ENCODE measurements at places on chromosomes 4 and X. TPM values are rescaled to one million over a fixed set of nuclear protein-coding genes. Genes with fewer than 3 reads are reported as not detected.

DNA sequence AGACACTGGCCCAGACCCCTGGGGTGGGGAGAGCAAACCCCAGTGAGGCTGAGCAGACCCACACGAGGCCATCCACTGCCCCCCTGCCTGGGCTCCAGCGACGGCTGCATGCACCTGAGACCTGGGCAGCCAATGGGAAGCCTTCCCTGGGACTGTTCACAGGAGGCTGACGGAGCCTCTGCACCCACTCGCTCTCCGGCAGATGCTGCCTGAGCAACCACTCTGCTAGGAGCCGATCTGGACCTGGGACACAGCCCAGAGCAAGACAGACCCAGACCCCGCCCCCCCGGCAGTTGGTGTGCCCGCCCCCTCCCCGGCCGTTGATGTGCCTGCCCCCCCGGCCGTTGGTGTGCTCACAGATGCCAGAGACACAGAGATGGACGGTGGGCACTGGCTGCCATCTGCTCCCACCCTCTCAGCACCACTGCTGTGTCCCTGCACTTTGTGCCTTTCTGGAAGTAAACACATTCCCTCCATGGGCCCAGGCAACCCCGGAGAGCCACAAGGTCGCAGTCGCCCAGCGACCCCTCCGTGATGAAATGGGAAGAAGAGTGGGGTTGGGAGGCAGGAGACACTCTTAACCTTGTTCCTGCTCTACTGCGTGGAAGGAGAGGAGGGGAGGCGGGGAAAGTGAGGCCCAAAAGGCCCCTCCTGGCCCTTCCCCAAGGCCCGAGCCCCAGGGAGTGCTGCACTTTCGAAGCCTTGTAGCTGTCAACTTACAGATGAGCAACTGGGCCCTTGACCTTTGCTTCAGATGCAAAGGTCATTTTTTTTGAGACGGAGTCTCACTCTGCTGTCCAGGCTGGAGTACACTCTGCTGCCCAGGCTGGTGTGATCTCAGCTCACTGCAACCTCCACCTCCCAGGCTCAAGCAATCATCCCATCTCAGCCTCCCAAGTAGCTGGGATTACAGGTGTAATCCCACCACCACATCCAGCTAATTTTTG, 62.0 kb downstream of the ZFYVE28 start:
- H3K4me1 ChIP-seq: no peaks in the 10 kb centered on the region
- H3K27ac ChIP-seq: no peak overlapping the region
- no peak for DNase-seq

DNA sequence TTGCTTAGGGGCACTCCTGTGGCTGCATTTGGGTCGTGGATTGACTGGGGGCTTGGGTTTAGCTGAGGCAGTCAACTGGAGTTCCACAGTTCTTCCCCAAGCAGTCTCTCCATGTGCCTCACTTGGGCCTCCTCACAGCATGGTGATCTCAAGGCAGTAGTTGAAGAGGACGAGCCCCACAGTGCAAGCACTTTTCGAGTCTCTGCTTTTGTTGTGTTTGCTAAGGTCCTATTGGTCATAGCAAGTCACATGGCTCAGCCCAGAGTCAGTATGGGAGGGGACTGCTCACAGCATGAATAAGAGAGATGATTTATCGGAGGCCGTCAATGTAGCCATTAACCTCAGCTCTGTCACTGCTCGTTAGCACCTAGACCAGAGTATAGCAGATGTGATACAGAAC, 29.7 kb downstream of the BMX start:
- DNase-seq: no peak
- H3K27ac ChIP-seq: no peak overlapping the region
- H3K36me3 ChIP-seq: no peaks in the 10 kb centered on the region

TMSB15A gene
- 2.8 TPM for polyA plus RNA-seq

DNA sequence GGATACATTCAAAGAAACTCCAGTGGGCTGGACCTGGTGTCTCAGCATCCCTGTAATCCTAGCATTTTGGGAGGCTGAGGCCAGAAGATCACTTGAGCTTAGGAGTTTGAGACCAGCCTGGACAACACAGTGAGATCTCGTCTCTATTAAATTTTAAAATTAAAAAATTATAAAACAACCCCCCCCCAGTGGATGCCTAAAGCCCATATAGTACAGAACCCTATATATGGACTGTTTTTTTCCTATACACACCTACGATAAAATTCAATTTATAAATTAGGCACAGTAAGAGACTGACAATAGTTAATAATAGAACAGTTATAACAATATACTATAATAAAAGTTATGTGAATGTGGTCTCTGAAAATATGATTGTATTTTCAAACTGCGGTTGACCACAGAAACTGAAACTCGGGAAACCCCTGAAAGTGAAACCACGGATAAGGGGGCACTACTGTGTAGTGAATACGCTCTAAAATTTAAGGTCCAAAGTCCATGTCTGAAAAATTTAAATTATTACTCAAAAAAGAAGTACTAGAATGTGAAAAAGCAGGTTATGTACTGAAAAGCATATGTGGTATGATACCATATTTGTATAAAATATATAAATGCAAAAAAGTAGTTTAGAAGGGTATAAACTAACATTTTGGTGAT, 2.0 kb downstream of the SMIM14 start:
- H3K27ac ChIP-seq: peak overlapping the region; percentile 99
- H3K27me3 ChIP-seq: no peaks in the 10 kb centered on the region
- H3K4me1 ChIP-seq: peaks cover 26% of the 10 kb centered on the region
- H3K4me3 ChIP-seq: peak overlapping the region; percentile 97
- DNase-seq: peak; percentile 53

FAM13A gene
- polyA plus RNA-seq: 5.5 TPM

DNA sequence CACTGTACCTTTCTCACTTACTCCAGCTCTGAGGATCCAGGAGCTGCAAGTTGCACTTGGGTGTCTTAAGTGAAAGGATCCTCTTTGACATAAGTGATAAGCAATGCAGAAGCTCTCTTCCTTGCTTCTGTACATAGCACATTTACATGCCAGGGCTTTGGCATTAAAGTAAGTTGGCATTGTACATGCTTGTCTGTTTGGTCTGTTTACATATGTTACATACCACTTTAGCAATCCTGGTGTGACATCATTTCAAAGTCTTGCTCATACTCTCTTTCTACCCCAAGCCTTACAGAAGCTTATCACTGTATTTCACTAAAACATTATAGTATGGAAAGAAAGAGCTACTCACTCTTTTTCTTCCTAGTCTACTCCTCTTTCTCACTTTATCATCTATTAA, 2548.3 kb downstream of the ARAP2 start:
- H3K27ac ChIP-seq: no peak overlapping the region
- no peaks in the 10 kb centered on the region for H3K4me1 ChIP-seq
- no peaks in the 10 kb centered on the region for H3K27me3 ChIP-seq
- no peak overlapping the region for H3K4me3 ChIP-seq
- DNase-seq: peak; percentile 20

GRCh38 chr4:24968992-24969391, 56.1 kb upstream of the CCDC149 start:
- no peaks in the 10 kb centered on the region for H3K27me3 ChIP-seq
- peaks cover 10% of the 10 kb centered on the region for H3K4me1 ChIP-seq
- H3K27ac ChIP-seq: no peak overlapping the region

COX7B2 gene
- polyA plus RNA-seq: not detected

DIAPH2 gene
- 7.4 TPM for polyA plus RNA-seq

DNA sequence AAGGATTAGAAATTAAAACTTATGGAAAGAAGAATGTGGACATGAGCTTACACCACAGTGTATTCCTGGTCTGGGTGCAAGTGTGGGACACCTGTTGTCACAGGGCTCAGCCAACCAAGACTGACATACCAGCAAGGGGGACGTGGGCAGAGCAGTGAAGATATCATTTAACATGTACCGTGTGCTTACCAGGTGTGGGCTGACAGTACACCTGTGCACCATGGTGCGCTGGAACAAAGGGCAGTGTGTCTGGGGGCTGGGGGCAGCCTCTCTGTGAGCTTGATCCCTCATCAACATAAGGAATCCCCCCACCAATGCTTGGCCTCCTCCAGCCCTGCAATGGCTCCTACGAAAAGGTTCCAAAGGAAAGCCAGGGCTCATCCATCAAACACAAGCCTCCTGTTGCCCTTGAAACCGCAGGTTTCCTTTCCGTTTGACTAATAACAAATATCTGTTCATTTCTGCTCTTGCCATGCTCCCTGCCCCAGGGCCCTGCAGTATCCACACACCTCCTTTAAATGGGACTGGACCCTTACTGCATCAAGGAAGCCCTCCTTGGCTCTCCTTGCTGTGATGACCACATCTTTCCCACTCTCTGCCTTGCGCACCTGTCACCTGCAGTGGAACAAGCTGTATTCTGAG, 16.7 kb downstream of the EVC2 start:
- H3K4me1 ChIP-seq: no peaks in the 10 kb centered on the region
- peaks cover 23% of the 10 kb centered on the region for H3K36me3 ChIP-seq
- H3K27ac ChIP-seq: no peak overlapping the region
- DNase-seq: no peak
- H3K27me3 ChIP-seq: no peaks in the 10 kb centered on the region
- no peak overlapping the region for H3K4me3 ChIP-seq

MAB21L2 gene
- polyA plus RNA-seq: not detected

TEX13C gene
- polyA plus RNA-seq: not detected

DNA sequence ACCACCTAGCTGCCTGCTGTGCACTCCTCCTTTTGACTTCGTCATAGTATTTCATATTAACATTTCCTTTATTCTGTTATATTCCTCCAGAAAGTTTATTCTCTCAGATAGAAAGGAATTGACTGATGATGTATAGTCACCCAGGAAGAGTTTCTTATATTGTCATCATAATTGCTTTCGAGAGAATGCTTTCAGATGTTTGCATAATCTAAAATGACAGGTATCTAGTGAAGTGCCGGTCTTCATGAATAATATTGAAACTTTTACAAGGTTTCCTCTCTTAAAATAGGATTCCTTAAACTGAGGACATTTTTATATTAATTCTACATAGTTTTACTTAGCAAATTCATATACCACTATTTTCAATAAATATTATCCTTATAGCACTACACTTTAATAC, 10.1 kb downstream of the SEC24D start:
- peak overlapping the region; percentile 49 for H3K27ac ChIP-seq
- no peaks in the 10 kb centered on the region for H3K27me3 ChIP-seq
- H3K36me3 ChIP-seq: peaks cover 72% of the 10 kb centered on the region

VSIG4 gene
- polyA plus RNA-seq: not detected

DNA sequence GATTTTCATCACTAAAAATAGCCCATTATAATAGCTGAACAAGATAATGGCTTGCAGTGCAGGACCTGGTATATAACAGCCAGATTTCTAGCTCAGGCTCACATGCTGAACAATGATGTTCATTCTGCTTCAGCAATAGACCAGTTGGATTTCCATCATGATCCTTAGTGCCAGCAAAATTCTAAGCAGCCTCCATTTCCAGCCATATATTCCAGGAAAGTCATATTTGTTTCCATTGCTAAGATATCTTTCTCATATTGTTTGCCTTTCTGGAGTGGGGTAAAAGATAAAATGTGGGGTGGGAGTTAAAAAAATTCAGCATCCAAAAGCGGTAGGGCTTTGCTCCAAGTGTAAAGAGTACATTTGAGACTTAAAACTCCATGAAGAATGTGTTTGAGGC, 2344.1 kb downstream of the PCDH7 start:
- peaks cover 48% of the 10 kb centered on the region for H3K4me1 ChIP-seq
- DNase-seq: no peak
- H3K36me3 ChIP-seq: no peaks in the 10 kb centered on the region
- H3K27ac ChIP-seq: no peak overlapping the region

RBMXL3 gene
- polyA plus RNA-seq: not detected

CXCL13 gene
- polyA plus RNA-seq: not detected

GRCh38 chr4:7659429-7660175, 224.9 kb upstream of the PSAPL1 start:
- H3K4me1 ChIP-seq: no peaks in the 10 kb centered on the region
- no peak overlapping the region for H3K27ac ChIP-seq
- H3K36me3 ChIP-seq: no peaks in the 10 kb centered on the region
- no peak overlapping the region for H3K4me3 ChIP-seq
- DNase-seq: no peak
- H3K27me3 ChIP-seq: no peaks in the 10 kb centered on the region

DNA sequence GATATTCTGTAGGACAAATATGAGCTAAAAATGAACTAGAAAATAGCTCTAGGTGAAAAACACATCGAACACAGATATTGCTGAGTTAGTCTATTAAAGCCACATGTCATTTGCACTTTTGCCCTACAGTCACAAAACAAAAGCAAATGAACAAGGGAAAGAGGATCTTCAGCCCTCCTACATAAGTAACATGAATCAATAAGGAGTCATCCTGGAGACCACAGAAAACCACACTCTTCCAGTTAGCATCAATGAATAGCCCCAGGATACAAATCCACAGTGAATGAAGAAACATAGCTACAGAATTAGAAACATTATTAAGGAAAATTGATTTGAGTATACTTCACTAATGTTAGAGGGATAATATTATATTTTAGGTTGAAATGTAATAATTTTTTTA, 311.4 kb downstream of the MAPK10 start:
- no peaks in the 10 kb centered on the region for H3K36me3 ChIP-seq
- H3K27ac ChIP-seq: peak overlapping the region; percentile 9
- no peaks in the 10 kb centered on the region for H3K27me3 ChIP-seq
- DNase-seq: peak; percentile 88
- H3K4me3 ChIP-seq: 0 out of 2 replicates have a peak overlapping the region, but pooled peaks have one; percentile 18

DNA sequence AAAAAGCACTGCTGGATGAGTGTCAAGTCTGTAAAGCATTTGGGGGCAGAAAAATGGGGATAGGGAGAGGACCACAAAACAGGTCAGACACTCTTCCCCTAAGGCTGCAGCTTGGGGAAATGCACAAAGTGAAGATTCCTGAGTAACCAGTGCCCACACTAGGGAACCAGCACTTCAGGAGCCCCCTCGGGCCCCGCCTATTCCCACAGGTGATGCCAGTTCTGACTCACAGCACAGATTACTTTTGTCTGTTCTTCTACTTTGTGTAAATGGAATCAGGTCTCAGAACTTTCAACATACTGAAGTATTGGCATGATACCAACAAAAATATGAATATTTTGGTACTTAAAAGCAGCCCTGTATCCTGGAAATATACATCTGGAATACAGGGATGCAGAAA, 112.5 kb downstream of the ADRA2C start:
- DNase-seq: no peak
- no peaks in the 10 kb centered on the region for H3K36me3 ChIP-seq
- no peak overlapping the region for H3K4me3 ChIP-seq

DNA sequence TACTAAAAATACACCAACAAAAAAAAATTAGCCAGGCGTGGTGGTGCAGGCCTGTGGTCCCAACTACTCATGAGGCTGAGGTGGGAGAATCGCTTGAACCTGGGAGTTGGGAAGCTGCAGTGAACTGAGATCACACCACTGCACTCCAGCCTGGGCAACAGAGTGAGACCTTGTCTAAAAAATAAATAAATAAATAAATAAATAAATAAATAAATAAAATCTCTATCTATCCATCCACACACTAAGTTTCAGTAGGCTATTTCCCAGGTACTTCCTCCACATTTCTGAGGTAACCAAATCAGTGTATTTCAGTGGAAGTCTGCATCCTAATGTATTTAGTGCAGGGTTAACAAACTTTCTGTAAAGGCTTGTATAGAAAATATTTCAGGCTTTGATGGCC, 10.9 kb downstream of the ABRAXAS1 start:
- no peaks in the 10 kb centered on the region for H3K27me3 ChIP-seq
- no peaks in the 10 kb centered on the region for H3K4me1 ChIP-seq
- no peak overlapping the region for H3K4me3 ChIP-seq
- no peak for DNase-seq
- H3K36me3 ChIP-seq: peaks cover 4% of the 10 kb centered on the region
